Spinal cord (tissue), 10 donors: ENCODE measurements at places on chromosomes 3 and 15. TPM values are rescaled to one million over a fixed set of nuclear protein-coding genes. Genes with fewer than 3 reads are reported as not detected.
A peak's percentile ranks its signal among the peaks of the same experiment; 100 is the strongest.

DNA sequence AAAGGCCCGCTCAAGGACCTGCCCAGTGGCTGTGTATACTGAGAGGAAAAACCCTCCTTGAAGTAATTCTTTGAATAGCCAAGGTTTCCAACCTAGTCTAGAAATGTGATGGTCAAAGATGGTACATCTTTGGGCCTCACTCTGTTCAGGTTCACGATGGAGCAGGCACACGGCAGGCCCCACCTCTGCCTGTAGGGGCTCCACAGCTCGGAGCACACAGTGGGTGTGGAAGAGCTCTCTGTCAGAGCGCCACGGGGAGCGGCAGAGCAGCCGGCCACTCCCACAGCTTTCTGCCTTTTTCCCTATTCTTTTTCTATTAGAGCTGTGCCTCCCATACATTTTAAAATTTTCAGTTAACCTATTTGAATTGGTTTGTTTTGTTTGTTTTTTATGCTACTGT lies 89.5 kb downstream of the CTNNB1 start:
- no peaks in the 10 kb centered on the region for H3K36me3 ChIP-seq
- H3K27ac ChIP-seq = no peak overlapping the region
- H3K4me3 ChIP-seq = no peak overlapping the region
- H3K4me1 ChIP-seq = no peaks in the 10 kb centered on the region
- no peaks in the 10 kb centered on the region for H3K27me3 ChIP-seq

The LINGO1 gene
- 13.7 TPM for total RNA-seq

DNA sequence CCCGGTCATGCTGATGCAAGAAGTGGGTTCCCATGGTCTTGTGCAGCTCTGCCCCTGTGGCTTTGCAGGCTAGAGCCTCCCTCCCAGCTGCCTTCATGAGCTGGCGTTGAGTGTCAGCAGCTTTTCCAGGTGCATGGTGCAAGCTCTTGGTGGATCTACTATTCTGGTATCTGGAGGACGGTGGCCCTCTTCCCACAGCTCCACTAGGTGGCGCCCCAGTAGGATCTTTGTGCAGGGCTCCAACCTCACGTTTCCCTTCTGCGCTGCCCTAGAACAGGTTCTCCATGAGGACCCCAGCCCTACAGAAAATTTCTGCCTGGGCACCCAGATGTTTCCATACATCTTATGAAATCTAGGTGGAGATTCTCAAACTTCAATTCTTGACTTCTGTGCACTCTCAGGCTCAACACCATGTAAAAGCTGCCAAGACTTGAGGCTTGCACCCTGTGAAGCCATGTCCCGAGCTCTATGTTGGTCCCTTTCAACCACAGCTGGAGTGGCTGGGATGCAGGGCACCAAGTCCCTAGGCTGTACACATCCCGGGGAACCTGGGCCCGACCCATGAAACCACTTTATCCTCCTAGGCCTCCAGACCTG lies 238.4 kb upstream of the MDFIC2 start:
- H3K4me3 ChIP-seq = no peak overlapping the region
- H3K36me3 ChIP-seq = no peaks in the 10 kb centered on the region

DNA sequence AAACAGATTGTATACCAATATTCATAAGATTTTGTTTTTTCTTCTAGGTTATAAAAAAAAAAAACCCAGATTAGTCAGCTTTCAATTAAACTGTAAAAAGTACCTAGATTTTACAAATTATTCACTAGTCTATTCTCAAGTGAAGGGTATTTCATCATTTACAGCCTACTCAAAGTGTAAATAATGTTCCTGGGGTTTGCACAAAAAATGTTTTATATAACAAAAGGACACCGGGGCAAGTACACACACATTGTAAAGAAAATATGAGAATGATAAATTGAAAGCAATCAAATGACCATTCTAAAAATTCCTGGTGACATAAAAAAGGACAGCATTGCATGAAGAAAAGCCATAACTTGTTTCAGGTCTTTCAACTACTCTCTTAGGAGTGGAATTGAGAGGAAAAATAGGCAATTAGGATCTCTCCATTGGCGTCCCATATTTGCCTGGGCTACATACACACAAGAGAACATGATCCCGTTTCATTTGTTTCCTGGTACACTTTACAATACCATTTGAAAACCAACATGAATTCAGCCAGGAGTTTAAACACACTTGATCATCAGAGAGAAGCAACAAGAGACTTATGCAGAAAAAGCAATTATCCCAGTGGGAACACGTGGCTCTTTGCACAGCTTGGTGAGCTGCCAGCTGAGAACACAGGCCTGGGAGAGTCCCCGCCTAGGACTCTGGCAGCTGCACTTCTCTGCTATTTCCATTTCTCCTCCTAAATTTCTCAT lies 1039.2 kb downstream of the ROBO1 start:
- H3K27ac ChIP-seq = no peak overlapping the region
- H3K27me3 ChIP-seq = no peaks in the 10 kb centered on the region
- H3K36me3 ChIP-seq = no peaks in the 10 kb centered on the region
- peaks cover 3% of the 10 kb centered on the region for H3K4me1 ChIP-seq

- no peak for DNase-seq
- no peaks in the 10 kb centered on the region for H3K4me1 ChIP-seq
- H3K27ac ChIP-seq = no peak overlapping the region
- H3K36me3 ChIP-seq = no peaks in the 10 kb centered on the region
Observed at GRCh38 chr3:24060055-24060454, 115.0 kb downstream of the NR1D2 start.

DNA sequence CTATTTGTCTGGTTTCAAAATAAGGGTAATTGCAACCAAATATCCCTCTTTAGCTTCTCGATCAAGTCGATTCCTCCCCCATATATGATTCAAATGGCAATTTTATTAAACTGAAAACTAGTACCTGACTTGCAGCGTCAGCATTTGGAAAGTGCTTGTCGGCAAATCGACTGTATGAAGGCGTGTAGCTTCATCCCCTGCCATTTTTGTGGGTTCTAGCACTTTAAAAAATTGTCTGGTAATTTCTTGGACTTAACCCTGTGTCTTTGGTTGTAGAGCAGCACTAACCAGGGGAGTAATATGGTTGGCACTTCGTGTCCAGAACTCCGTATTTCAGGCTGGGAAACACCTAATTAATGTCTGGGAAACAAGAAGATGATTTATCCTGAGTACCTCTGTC lies 573 bp downstream of the MME start:
- H3K4me3 ChIP-seq = peak overlapping the region; percentile 51
- no peaks in the 10 kb centered on the region for H3K36me3 ChIP-seq
- no peak for DNase-seq
- no peak overlapping the region for H3K27ac ChIP-seq
- peaks cover 27% of the 10 kb centered on the region for H3K27me3 ChIP-seq
